ENCODE measurements at places on chromosomes 5 and 9.

- no peak for DNase-seq
Measured at GRCh38 chr9:111916234-111916645, 19.6 kb downstream of the UGCG start.

- no peak for DNase-seq
Measured at GRCh38 chr5:131756942-131757341, 39.9 kb downstream of the FNIP1 start.

- no peak for DNase-seq
Measured at GRCh38 chr9:99173570-99174504, 47.9 kb downstream of the ALG2 start.

DNA sequence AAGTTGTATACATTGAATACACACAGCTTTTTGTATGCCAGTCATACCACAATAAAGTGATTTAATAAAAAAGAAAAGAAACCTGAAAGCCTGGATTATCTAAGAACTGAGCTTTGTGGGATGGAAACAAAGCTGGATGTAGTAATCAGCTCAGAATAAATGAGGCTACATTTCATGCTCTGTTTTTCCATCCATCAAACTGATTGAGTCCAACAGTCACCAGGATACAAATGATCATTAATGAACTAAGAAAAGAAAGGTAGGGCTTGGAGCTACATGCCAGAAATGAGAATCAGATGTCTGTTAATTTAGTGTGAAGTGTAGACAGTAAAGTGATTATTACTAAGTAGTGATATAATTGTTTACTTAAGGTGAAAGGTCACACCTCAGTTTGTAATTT, 109.8 kb upstream of the TARS1 start:
- DNase-seq, result no peak

- DNase-seq, result no peak
Measured at GRCh38 chr5:147396070-147396823, 113.6 kb downstream of the DPYSL3 start.
